Fibroblast of skin of back (primary cell): ENCODE measurements at places on chromosomes 12 and 14.

- peak; percentile 65 for DNase-seq
These were observed 5.7 kb upstream of the SLC35F4 start for GRCh38 chr14:57871459-57872080.

DNA sequence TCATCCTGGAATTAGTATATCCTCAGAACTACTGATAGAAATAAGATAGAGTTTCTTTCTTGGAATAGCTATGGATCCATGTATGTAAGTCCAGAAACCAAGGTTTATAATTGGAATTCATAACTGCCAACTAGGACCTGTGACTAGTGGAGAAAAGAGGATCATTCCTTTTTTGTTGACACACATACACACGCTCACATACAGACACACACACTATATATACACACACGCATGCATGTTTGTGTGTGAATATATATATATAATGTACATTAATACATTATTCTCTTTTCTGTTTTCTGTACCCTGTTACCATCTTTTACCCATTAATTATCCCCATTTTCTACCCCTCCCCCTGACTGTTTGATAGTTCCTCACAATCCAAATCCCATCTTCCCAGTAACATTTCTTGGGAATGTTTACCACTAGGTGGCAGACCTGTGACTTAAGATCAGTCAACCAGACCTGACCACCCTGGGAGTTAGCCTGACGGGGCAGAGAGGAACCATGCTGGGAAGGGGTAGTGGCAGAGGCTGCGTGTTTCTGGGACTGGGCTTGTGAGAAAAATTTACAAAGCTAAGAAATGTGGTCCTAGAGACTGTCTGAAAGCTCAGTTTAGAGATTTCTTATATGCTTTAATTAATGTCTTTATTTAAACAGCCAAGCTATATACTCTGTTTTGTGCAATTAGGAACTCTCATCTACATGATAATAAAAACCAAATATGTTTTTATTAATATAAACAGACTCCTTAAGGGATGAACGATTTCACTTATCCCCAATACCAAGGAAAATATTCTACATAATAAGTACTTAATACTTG, 308.0 kb downstream of the PPFIA2 start:
- peak; percentile 72 for DNase-seq

DNA sequence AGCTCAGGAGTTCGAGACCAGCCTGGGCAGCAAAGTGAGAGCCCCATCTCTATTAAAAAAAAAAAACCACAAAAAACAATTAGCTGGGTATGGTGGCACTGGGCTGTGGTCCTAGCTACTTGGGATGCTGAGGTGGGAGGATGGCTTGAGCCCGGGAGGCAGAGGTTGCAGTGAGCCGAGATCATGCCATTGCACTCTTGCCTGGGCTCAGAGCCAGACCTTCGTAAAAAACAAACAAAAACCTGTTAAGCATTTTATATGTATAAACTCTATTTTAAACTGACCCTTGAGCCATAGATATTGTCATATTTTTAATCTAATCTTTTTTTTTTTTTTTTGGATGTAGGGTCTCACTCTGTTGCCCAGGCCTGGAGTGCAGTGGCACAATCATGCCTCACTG, 35.7 kb downstream of the DNM1L start:
- no peak for DNase-seq

DNA sequence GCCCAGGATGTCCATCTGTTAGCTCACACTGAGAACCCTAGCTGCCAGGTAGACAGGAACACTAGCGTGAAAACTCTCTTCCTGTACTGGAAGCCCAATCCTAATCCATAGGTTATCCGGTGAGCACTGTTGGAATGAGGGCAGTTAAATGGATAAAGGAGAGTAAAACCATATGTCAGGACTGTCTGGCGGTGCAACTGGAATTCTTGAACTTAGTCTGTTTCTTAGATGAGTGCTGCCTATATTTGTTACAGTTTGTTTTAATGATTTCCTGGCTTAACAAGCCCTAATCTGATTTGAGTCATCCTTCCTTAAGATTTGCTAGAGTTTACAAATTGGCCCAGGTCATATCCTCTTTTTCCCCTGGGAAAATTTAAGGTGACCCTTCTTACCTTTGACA, 104.7 kb downstream of the ANO4 start:
- no peak for DNase-seq

- no peak for DNase-seq
These were observed 20.5 kb downstream of the ACTN1 start for GRCh38 chr14:68958553-68958952.

GRCh38 chr14:64510825-64511671, 6.5 kb downstream of the ZBTB1 start:
- DNase-seq, result peak; percentile 71

- no peak for DNase-seq
These were observed 30.1 kb upstream of the STON2 start for GRCh38 chr14:81430235-81430634.

DNA sequence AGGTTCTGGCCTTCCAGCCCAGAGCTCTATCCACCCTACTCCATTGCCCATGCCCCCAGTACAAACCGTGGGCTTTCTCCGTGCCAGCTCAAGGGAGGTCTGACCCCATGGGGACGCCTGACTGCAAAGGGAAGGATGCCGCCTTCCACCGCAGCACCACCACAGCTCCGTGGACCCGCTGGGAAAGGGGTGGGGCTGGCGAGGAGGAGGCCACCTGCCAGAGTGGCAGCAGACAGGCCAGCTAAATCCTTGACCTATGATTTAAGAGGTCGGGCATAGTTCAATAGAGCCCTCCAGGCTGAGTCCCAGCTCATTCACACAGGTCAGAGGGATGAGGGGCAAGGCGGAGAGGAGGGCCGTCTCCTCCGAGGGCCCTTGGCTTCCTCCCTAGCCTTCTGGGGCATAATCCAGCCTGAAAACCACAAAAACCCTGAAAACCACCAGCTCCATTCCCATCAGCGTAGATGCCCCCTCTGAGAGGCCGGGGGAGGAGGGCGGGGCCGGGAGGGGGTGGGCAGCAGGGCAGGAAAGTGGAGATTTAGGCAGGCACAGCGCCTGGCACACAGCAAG, 14.9 kb upstream of the FIGNL2 start:
- DNase-seq, result no peak

GRCh38 chr12:92539110-92539749, 163.6 kb upstream of the PLEKHG7 start:
- peak; percentile 55 for DNase-seq

GRCh38 chr12:13061377-13061776, 17.2 kb downstream of the FAM234B start:
- DNase-seq, result no peak

GRCh38 chr12:105192624-105193225, 43.2 kb downstream of the APPL2 start:
- DNase-seq, result no peak

DNA sequence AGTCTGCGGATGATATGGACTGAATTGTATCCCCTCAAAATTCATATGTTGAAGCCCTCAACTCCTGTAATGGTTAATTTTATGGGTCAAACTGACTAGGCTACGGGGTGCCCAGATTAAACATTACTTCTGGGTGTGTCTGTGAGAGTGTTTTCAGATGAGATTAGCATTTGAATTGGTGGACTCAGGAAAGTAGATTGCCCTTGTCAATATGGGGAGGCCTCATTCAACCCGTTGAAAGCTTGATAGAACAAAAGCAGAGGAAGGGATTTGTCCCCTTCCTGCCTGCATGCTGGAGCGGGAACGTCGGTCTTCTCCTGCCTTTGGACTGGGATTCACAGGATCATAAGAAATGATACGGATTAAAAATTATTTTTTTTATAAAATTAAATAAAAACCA, 84.5 kb downstream of the BBS10 start:
- no peak for DNase-seq

DNA sequence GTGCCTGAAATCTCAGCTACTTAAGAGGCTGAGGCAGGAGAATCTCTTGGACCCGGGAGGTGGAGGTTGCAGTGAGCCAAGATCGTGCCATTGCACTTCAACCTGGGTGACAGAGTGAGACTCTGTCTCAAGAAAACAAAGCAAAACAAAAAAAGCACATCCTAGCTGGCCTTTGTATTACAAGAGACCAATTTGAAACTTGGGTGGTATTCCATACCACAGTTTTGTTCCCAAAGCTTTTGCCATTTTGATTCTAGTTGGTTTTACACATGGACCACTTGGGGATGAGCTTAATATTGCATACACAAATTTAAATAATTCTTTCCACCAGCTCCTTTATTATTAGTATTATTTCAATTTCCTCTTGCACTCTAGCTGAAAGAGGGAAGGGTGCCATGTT, 276.9 kb upstream of the SLC16A7 start:
- no peak for DNase-seq

DNA sequence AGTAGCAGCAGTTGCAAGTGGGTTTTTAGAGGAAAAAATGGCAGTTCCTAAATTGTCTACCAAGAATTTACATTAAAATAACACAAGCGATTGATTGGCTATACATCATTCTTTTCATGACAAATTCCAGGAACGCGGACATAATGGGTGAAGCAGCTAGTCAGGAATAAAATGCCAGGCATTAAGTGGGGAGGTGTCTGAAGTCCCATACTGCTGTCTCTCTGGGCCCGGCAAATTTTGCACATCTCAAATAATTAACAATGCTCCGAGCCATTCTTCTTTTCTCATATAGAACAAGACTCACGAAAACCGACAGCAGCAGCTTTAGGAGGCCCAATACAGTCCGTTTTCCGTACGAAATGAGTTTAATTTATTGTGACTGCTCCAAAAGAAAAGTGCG, 696 bp downstream of the RPL36AL start:
- DNase-seq, result no peak

GRCh38 chr12:116425256-116426193, 133.7 kb upstream of the MAP1LC3B2 start:
- DNase-seq, result no peak

DNA sequence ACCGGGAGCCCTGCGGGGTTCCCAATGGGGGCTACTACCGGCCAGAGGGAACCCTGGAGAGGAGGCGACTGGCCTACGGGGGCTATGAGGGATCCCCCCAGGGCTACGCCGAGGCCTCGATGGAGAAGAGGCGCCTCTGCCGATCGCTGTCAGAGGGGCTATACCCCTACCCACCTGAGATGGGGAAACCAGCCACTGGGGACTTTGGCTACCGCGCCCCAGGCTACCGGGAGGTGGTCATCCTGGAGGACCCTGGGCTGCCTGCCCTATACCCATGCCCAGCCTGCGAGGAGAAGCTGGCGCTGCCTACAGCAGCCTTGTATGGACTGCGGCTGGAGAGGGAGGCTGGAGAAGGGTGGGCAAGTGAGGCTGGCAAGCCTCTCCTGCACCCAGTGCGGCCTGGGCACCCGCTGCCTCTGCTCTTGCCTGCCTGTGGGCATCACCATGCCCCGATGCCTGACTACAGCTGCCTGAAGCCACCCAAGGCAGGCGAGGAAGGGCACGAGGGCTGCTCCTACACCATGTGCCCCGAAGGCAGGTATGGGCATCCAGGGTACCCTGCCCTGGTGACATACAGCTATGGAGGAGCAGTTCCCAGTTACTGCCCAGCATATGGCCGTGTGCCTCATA, 9.7 kb downstream of the TNS2 start:
- DNase-seq, result no peak

DNA sequence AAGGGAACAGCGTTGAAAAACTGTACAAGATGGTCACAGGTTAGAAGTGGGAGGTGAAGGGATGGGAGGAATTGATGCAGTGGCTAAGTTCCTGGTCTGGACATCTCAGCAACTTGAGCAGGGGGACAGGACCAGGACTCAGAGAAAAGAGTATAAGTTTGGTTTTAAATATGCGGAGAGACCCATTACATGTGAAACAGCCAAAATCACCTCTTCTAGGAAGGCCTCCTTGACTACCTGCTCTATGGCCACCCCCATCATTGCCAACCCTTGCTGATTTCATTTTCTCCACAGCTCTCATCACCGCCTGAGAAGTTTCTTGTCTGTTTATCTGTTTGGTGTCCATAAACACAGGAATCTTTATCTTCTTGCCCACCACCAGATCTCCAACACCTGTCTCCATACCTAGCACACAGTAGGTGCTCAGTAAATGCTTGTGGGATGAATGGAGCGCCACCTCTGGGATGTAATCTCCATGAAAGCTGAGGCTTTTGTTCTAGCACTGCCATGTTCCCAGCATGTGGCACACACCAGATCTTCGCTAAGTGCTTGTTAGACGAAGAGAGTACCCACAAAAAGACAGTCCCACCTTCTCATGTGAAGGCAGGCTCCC, 11.2 kb upstream of the PHETA1 start:
- no peak for DNase-seq

DNA sequence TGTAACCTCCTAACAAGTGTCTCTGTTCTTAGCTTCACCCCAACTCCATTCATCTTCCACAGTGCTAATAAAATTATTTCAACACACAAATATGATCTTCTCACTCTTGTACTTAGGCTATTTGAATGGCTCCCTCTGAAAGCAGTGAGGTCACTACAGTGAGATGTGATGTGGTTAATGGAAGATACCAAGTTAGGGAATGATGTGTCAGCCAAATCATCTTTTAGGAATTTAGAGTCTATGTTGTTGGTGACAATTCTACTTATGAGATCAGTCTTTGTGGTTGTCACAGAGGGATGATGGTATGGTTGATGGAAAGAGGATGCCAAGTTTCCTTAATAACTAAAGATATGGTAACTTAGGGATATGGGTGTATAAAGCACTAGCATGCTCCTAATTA, 57.6 kb downstream of the POLR3B start:
- peak; percentile 96 for DNase-seq

GRCh38 chr12:49942921-49943624, 7.5 kb upstream of the AQP2 start:
- DNase-seq, result no peak

DNA sequence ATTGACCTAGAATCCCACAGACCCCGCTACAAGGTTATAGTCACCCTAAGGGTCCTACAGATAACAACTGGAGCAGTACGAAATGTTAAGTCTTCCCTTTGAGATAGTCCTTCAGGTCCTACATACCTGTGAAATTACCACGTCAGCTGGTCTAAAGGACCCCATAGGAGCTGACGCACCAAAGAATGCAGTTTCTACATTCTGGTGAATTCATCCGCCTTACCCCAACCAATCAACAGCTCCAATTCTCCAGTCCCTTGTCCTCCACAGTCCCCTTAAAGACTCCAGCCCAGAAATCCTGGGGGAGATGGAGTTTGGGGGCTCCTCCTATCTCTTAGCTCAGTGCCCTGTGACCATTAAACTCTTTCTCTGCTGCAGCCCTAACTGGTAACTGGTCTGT, 36.2 kb upstream of the PRMT8 start:
- DNase-seq, result no peak

DNA sequence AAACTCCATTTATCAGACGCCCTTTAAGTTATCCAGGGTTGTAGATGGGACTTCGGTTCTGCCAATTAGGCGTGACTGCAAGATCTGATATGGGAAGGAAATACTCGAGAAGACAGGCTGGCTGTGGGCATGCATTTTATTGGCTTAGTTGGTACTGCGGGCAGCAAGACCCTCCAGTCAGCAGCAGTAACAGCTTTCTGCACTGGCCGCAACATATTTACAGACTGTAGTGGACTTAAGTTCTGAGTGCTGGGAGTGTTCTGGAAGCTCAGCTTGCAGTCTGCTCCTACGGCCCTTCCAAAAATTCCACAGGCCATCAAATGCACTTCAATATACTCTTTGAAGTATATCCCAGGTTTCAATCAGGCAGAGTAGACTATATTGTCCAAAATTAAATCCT, 21.1 kb downstream of the KITLG start:
- DNase-seq, result no peak
